ENCODE measurements at places on chromosomes 11 and 22. TPM values are rescaled to one million over a fixed set of nuclear protein-coding genes. Genes with fewer than 3 reads are reported as not detected.
A peak's percentile ranks its signal among the peaks of the same experiment; 100 is the strongest.

- no peaks in the 10 kb centered on the region for H3K36me3 ChIP-seq
- no peaks in the 10 kb centered on the region for H3K27me3 ChIP-seq
- DNase-seq: no peak
- H3K27ac ChIP-seq: no peak overlapping the region
- no peaks in the 10 kb centered on the region for H3K4me1 ChIP-seq
- no peak overlapping the region for H3K4me3 ChIP-seq
Observed at GRCh38 chr11:41403458-41403857, 56.0 kb downstream of the LRRC4C start.

- no peak overlapping the region for H3K27ac ChIP-seq
- DNase-seq: no peak
- no peaks in the 10 kb centered on the region for H3K4me1 ChIP-seq
- H3K36me3 ChIP-seq: no peaks in the 10 kb centered on the region
- H3K27me3 ChIP-seq: no peaks in the 10 kb centered on the region
- H3K4me3 ChIP-seq: no peak overlapping the region
Observed at GRCh38 chr11:20111871-20112270, 48.4 kb downstream of the DBX1 start.

GRCh38 chr11:48384670-48385069 is 18.4 kb upstream of the OR4C5 start:
- H3K27ac ChIP-seq: no peak overlapping the region
- no peaks in the 10 kb centered on the region for H3K4me1 ChIP-seq
- no peak for DNase-seq
- H3K36me3 ChIP-seq: no peaks in the 10 kb centered on the region

DNA sequence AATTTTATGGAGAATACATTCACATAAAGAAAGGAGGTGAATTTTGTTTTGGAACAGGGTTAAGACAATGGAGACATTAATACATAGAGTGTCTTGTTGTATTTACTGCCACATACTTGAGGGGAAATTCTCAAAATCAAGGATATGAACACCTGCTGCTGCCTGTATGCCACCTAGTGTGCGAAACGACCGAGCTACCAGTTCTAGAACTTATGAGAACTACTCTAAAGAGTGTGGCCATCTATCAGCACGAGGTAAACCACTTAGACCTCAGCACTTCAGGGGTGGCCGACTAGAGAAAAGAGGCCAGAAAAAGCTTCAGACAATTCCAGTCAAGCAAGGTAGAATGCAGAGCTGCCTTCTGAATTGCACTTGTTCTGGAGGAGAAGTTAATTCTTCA is 1.5 kb upstream of the AGBL2 start:
- H3K4me3 ChIP-seq: no peak overlapping the region
- peak overlapping the region; percentile 48 for H3K27ac ChIP-seq
- peaks cover 37% of the 10 kb centered on the region for H3K36me3 ChIP-seq
- peak; percentile 37 for DNase-seq
- peaks cover 31% of the 10 kb centered on the region for H3K4me1 ChIP-seq
- H3K27me3 ChIP-seq: no peaks in the 10 kb centered on the region

GRCh38 chr22:23220485-23221350 is 40.4 kb downstream of the BCR start:
- DNase-seq: peak; percentile 30
- peak overlapping the region; percentile 76 for H3K27ac ChIP-seq
- no peaks in the 10 kb centered on the region for H3K27me3 ChIP-seq
- H3K36me3 ChIP-seq: peaks cover 9% of the 10 kb centered on the region

DNA sequence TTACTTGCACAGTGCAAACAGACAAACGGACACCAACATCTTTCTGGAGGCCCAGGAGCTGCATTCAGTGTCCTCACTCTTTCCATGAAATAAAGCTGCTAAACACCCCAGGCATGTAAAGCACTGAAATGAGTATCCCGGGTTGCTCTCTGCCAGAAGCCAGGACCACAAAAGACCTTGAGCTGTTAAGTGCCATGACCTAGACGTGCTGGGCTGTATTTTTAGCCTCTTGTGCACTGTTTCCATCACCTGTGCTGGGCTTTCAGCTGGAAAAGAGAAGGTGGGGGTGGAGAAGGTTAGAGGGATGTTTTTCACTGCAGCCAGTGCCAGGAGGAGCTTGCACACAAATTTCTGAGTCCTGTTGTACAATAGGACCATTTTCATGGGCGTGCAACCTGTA is 3.4 kb upstream of the KREMEN1 start:
- H3K36me3 ChIP-seq: no peaks in the 10 kb centered on the region
- peaks cover 31% of the 10 kb centered on the region for H3K4me1 ChIP-seq
- DNase-seq: no peak
- H3K4me3 ChIP-seq: no peak overlapping the region

The KCNJ11 gene
- total RNA-seq: 5.7 TPM

All from activated CD8-positive, alpha-beta T cell treated with anti-CD3 and anti-CD28 coated beads, Interleukin-2, amount 10 ng/mL, durations not matched to agents 7 days and 5 days (primary cell).